ENCODE measurements at places on chromosomes 3 and 15. TPM values are rescaled to one million over a fixed set of nuclear protein-coding genes. Genes with fewer than 3 reads are reported as not detected.

ALDH1L1 gene
- total RNA-seq = 105 TPM

GRCh38 chr3:56001537-56001936 lies 466.7 kb downstream of the ERC2 start:
- DNase-seq = no peak

DNA sequence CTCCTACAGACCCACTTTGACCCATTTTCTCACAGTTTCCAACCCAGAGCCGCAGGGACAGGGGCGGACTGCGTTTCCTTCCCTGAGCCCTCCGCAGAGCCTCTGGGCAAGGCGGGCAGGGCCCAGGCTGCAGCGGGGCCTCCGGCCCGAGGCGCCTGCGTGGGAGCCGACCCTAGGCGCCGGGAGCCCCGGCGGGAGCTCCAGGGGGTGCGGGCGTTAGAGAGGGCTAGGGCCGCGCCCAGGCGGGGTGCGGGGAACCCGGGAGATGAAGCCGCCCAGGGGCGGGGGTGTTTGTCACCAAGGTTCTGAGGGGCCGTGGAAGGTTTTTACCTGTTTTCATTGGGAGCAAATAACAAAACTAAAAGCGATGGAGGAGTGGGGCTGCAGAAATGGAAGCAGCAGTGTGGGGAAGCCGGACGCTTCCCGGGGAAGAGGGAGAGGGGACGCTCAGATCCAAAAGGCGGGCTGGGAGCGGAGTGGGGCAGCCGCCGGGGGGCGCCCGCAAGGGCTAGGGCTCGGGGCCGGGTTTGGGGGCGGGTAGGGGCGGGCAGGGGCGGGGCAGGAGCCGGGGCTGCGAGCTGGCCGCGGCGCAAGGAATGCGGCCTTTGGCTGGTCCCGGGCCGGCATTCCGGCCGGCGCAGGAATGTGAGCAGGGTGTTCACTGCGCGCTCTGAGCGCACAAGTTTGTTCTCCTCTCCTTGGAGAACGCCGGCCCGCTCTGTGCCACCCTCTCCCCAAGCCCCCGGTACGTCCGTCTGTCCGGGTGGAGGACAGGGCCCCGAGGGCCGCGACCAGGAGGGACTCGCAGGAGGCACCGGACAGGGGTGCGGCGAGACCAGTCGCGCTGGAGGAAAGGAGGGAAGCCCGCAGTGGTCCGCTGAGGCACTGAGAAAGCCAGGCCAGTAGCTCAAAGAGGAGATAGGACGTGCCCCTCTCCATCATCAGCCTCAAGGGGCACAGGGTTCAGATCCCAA lies 61.1 kb downstream of the AMOTL2 start:
- no peak for DNase-seq

STAB1 gene
- 557 TPM for total RNA-seq

- no peak for DNase-seq
Observed at GRCh38 chr3:66107855-66108254, 69.1 kb upstream of the MAGI1 start.

DTWD1 gene
- 30.7 TPM for total RNA-seq

ZNF860 gene
- 0.45 TPM for total RNA-seq

- no peak for DNase-seq
Observed at GRCh38 chr15:31032961-31033371, 41.5 kb upstream of the MTMR10 start.

DNA sequence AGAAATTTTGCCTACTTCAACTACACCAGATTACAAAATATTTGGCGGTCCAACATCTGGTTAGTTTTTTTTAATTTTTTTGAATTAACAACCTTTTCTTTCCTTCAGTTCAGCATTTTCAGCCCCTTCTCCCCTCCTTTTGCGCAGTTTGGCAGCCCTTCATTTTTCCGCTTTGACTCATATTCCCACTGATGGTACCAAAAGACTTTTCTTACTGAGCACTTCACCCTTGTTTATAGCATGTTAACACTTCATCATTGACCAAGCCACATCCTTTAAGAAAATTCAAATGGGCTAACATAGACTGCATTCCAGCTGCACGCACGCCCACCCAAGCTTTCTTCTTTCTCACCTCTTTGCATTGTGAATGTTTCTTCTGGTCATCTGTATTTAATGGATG lies 49.7 kb downstream of the SEMA6D start:
- DNase-seq = no peak

C3orf49 gene
- not detected for total RNA-seq

CLDN18 gene
- total RNA-seq = not detected

CCR2 gene
- total RNA-seq = 3.3 TPM

- no peak for DNase-seq
Observed at GRCh38 chr15:80573606-80574005, 121.5 kb upstream of the ABHD17C start.

DNA sequence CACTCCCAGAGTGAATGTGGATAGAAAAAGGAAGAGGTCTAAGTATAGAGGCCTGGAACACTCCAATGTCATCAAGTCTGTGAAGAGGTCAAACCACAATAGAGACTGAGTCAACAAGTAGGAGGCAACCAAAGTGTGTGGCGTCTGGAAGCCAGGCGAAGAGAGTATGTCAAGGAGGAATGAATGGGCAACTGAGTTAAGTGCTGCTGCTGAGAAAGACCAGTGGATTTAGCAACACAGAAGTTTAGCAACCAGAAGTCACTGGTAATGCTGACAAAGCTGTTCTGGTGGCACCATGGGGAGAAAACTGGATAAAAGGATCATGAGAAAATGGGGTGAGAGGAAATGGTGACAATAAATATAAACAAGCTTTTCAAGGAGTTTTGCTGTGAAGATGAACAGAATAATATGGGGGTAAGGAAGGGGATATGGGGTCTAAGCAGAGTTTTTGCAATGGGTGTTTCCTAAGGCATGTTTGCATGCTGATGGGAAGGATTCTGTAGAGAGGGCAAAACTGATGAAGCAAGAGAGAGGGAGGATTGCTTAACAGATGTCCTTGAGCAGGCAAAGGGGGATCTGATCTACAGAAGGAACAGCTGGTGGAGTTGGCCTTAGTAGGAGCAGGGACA lies 38.4 kb downstream of the PCOLCE2 start:
- no peak for DNase-seq

KCNMB3 gene
- 3.2 TPM for total RNA-seq

DNA sequence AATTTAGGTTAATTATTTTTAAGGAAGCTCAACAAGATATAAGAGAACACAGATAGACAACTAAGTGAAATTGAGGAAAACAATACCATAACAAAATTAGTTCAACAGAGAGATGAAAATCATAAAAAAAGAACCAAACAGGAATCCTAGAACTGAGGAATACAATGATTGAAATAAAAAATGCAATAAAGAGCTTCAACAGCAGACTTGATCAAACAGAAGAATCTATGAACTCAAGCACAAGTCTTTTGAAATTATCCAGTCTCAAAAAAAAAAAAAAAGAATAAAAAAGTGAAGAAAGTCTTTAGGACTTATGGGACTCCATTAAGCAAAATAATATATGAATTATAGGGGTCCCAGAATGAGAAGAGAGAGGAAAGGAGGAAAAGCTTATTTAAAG lies 42.0 kb upstream of the GNB4 start:
- DNase-seq = no peak

CCRL2 gene
- 8.8 TPM for total RNA-seq

GRCh38 chr3:171277456-171278298 lies 182.5 kb downstream of the TNIK start:
- no peak for DNase-seq
